Stimulated activated CD8-positive, alpha-beta memory T cell treated with anti-CD3 and anti-CD28 coated beads, Interleukin-7, amount 100 ng/mL, for 4 hours (primary cell): ENCODE measurements at places on chromosomes 11 and 22.

DNA sequence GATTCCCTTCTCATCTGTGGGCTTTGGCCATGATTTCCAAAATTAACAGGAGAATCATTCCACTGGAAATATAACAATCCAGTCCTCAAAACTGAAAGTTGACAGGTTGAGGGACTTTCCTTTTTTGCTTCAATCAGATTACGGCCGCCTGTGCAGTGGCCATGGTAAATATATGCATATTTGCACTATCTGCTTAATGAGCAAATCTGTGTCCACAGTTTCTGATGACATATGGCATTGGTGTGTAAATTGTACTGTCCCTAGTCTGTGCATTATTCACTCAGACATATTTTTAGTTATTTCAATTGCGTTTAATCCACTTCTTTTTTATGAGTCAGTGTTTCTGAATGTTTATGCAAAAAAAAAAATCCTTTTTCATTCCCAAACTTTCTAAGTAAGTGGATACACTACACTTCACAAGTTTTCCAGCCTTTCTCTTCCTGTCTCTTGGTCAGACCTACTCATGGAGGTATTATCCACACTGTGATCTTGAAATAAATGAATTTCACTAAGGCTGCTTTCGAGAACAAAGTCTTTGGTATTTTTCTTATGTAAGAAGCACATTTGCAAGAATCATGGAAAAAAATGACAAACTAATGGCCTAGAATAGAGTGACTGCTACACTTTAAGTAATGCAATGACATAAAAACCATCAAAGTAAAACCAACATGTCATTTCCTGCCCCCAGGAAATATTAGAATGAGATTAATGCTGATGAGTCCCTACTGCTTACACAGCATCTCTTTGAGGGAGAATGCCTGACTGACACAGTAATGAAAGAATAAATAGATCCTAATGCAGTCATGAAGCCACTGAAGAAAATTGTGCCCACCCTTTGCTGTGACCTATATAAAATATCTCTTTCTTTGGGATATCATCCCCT, 76.4 kb upstream of the MTNR1B start:
- DNase-seq = no peak

GRCh38 chr11:82842019-82842418, 58.2 kb downstream of the PRCP start:
- DNase-seq = no peak

GRCh38 chr11:37688456-37688855, 1090.4 kb upstream of the RAG2 start:
- DNase-seq = no peak

DNA sequence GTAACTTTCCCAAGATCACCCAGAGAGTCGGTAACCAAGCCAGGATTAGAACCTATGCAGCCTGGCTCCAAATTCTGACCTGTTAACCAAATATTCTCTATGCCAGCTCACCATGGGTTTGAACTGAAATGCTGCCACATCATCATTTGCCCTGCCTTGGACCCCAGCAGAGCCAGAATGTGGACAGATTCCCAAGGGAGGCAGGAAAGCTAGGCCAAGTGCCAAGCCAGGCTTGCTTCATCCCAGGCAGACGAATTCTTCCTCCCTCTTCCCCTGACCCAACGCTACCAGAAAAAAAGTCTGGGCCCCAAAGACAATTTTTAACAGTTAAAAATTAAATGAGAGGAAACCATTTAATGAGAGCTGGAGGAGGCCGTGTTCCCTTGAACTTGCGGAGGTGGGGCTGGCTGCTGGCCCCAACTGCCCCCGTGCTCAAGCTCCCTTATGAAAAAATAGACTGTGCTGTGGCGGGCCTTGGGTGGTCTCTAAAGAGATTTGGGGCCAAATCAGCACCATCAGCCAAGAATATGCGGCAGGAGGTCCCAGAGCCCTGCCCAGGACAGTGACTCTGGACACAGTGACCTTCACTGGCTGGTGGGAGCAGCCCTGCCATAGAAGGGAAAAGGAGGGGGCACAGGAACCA, 184.1 kb upstream of the SYT13 start:
- no peak for DNase-seq

GRCh38 chr11:16173798-16174197, 182.5 kb downstream of the SOX6 start:
- no peak for DNase-seq

DNA sequence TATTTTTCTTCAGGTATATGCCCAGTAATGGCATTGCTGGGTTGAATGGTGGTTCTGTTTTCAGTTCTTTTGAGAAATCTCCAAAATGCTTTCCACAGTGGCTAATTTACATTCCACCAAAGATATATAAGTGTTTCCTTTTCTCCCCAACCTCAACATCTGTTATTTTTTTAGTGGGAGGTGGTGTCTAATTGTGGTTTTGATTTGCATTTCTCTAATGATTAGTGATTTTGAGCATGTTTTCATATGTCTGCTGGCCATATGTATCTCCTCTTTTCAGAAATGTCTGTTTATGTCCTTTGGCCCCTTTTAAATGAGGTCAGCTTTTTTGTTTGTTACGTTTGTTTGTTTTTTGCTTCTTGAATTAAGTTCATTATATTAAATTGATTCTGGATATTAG, 760.2 kb downstream of the KCNA4 start:
- no peak for DNase-seq

DNA sequence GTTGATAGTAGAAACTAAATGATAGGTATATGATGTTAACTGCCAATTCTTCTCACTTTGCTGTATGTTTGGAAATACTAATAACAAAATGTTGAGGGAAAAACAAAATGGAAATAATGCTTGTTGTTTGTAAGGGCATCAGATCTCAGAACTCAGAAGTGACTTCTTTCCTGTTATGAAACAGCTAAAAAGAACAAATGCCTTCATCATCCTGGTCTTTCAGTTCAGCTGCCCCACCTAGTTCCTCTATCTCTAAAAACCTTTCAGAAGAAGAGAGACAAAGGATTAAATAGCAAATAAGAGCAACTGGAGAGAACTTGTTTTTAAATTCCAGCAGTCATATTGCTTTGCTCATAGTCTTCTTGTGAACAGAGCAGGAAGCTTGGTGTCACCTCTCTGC, 345.3 kb upstream of the NCAM1 start:
- DNase-seq = no peak

- DNase-seq = no peak
Observed at GRCh38 chr11:127619946-127620345, 619.4 kb upstream of the KIRREL3 start.

GRCh38 chr11:5004424-5005274, 10.0 kb downstream of the OR51L1 start:
- DNase-seq = no peak

GRCh38 chr11:125348674-125349309, 147.3 kb downstream of the FEZ1 start:
- no peak for DNase-seq

GRCh38 chr11:8101421-8101820, 20.4 kb downstream of the TUB start:
- no peak for DNase-seq

GRCh38 chr11:89347071-89347470, 144.1 kb downstream of the NOX4 start:
- no peak for DNase-seq

DNA sequence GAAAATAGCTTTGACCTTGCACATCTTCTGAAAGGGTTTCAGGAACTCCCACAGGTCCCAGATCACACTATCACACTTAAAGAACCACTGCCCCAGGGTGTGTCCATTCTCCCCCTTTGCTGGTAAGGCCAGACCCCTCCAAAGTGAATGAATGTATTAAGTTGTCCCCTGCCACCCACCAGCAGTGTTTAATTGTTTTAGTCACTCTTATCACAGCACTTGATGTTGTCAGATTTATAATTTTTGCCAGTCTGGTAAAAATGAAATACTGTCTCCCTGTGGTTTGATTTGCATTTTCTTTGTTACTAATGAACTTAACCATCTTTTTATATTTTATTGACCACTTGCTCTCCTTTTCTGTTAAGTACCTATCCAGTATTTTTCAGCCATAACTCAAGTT, 89.6 kb upstream of the RAB1B start:
- no peak for DNase-seq

DNA sequence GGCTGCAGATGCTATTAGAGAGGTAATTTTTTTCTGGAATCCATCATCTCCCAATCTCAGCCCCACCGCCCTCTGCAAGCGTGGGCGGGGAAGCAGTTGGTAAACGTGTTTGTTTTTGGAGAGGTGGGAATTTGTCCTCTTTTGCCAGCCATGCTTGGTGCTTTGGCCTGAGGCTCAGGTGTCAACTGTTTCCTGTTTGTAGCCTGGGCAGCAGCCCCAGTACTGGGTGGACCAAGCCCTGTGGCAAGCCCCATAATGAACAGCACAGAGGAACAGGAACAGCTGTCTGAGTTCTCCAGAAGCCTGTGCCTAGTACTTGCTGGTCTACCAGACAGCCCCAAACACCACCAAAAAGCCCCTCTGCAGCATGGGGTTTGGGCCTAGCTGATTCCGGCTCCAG, 39.6 kb downstream of the POU2F3 start:
- DNase-seq = no peak

- no peak for DNase-seq
Observed at GRCh38 chr11:85096939-85097338, 530.2 kb downstream of the DLG2 start.

- peak; percentile 26 for DNase-seq
Observed at GRCh38 chr22:23591201-23591791, 11.2 kb upstream of the IGLL1 start.

DNA sequence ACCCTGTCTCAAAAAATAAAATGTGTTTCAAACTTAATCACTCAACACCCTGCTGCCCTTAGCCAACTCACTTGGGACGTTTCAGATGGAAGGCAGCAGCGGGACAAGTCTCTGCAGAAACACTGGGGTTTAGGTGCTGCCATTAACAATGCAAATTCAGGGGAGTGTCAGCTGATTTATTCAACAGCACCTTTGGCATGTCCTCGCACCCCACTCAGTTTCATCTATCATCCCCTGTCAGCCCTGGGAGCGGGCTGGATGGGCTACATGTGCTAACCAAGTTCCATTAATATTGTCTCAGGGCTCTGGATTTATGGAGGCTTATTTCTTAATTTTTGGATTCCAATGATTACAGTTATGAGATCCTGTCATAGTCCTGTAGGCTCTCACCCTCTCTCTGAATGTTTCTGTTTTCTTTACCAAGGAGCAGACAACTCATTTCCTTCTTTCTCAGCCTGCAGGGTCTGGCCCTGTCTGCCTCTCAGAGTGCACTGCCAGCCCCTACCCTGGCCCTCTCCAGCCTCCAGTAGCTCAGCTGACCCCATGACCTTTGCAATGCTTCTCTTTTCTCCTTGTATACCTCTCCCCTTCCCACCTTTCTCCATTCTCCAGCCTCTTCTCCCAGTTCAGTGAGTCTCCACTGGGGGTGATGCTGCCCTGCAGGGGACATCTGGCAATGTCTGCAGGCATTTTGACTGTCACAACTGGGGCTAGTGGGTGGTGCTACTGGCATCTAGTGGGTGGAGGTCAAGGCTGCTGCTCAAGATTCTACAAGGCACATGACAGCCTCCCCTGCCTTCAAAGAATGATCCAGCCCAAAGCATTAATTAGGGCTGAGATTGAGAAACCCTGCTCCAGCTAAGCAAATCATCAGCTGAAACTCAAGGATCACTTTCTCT, 79.0 kb downstream of the APIP start:
- DNase-seq = no peak

DNA sequence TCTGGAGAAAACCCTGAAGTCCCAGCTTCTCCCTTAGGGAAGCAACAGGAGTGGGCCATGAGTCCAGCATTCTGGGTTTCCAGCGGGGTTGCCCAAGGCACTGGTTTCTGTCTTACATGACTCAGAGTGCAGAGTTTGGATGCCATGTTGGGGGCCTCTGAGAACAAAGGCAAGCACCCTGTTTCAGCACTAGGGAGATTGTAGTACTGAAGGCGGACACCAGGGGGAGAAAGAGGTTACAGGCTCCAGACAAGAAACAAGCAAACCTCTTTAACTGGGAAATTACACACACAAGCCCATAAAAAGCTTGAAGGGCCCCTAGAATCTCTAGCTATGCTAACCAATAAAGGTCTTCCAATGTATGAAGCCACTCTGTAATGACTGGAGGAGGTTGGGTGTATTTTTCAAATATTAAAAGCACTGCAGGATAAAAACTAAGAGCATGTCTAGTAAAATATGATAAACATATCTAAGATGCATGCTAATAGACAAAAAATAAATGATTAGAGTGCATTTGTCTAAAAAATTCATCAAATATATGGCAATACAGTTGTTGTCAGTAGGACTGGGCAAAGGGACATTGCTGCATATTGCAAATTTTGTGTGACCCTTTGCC, 7.1 kb downstream of the MS4A6E start:
- peak; percentile 12 for DNase-seq
